ENCODE measurements at places on chromosomes 1 and 21.
A peak's percentile ranks its signal among the peaks of the same experiment; 100 is the strongest.

DNA sequence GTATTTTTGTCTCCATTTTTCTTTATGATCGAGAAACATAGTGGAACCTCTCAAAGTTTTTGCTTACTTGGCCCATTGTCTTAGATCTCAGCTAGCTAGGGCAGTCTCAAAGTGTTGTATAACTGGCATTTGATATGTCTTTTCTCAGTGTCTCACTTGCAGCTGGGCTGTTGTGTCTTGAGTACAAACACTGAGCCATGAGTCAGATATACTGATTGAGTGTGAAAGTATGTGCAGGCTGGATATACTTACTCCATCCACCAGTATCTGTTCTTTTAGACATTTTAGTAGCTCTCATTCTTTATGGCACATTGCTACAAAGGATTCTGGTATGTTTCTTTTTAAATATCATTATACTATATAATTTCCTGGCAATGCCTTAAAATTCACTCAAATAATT is 14.3 kb upstream of the GPR52 start:
- peak; percentile 47 for DNase-seq

DNA sequence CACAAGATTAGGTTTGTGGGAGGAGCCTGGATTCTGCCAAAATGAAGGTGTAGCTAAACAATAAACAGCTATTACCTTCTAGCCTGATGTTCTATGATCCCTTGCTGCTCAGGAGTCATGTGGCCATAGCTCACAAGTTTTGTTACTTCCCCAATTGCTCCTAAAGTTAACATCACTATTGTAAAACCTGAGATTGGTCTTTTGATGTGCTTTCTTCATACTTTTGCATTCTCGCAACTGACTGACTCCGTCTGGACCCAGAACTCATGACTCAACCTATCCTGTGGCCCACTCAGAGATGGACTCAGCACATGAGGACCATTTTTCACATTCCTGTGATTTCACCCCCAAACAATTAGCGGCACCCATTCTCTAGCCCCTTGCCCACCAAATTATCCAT is 69.1 kb downstream of the PTGS2 start:
- DNase-seq: no peak

- no peak for DNase-seq
Observed at GRCh38 chr21:26332867-26333266, 162.3 kb upstream of the APP start.

DNA sequence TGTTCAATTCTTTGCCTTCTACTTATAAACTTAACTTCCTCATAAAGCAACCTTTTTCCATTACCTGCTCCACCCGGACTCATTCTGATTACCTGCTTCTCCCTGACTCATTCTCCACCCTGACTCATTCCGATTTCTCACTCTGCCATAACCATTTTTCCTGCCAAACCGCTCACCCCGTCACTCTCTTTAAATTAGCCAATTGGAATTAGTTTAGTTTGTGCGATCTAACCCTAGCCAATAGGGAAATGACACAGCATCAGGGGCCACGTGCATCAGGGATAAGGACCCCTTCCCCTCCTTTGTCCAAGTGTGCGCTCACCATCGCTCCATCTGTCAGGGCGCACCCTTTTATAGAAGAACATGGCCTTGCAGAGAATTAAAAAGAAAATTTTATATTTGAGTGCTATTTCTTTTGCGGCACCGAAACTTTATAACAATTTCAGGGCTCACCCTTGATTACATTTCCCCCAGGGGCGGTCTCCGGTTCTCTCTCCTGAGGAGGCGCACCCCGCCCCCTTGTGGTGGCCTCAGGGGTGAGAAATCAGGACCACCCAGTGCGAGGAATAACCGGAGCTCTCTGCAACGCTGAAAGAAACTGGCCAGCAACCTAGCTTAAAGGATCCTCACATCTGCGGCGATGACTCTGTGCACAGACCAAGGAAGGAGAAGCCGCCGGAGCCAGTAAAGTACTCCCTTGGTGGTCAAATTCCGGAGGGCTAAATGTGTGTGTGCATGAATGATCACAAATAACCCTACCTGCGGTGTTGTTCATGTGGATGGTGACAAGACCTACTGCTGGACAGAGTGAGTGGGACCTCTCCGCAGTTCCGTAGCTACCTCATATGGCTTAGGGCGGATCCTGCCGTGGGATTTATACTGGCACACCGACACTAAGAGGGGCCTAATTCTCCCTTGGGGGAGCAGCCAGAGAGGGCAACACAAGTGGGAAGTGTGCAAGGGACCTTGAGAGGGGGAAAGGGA is 30.3 kb upstream of the CBR3 start:
- DNase-seq: peak; percentile 22

DNA sequence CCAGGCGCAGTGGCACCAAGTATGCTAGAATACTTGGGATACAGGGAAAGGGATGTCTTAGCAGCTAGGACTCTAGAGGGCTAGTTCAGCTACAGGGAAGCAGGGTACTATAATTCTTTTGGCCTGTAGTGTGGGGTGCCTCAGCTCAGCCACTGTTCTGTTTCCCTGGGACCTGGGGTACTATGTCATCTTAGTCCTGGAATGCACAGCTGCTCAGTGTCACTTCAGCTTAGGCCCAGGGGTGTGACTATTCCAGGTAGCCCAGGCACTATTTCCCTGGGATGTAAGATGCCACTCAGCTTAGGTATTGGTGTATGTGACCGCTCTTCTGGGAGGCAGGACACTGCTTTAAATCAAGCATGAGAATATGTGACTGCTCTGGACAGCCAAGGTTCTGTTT is 34.1 kb downstream of the RGSL1 start:
- no peak for DNase-seq

DNA sequence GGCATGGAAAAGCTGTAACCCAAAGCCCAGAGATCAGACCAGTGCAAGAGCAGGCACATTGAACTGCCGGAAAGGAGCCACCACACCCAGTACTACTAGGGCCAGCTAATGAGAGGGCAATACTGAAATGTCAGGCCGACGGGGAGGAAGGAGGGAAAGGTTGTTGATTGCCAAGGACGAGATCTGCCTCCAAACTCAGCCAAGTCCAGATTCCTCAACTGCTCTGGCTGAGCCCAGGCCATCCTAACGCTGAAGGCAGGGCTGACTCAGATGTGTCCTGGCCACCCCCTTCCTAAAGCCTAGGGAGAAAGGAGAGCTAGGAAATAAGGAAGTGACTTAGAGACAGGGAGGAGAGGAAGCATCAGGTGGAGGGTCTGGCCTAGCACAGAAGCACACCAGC is 42.1 kb upstream of the IPO9 start:
- no peak for DNase-seq

GRCh38 chr1:82152356-82153271 is 351.9 kb downstream of the ADGRL2 start:
- no peak for DNase-seq

DNA sequence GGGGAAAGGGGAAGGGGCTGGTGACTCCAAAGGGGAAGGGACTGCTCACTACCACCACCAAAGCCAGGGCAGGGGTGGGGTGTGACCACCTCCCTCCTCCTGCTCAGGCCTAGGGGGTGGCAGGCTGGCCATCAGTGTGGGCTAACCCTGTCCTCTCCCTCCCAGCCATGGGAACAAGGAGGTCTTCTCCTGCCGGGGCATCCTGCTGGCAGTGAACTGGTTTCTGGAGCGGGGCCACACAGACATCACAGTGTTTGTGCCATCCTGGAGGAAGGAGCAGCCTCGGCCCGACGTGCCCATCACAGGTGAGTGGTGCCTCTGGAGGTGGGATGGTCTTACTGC is 5.7 kb downstream of the ZC3H12A start:
- no peak for DNase-seq

DNA sequence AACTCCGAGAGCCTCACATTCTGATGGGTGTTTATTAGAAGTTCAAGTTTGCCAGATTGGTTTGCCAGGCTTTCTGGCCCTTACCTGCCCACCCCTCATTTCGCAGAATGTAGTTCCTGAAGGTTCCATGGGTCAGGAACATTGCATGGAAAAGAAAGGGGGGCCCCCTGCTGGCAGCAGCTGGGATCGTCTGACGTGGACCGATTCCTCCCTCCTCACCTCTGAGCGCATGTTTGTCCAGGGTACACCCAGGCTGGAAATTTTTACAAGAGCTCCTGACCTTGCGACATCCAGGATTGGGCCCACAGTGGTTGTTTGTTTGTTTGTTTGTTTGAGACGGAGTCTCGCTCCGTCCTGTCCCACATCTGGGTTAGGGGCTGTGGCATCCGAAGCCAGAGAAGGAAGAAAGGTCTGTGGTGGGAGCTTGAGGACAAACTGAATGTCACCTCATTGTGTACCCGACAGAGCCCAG is 126.0 kb upstream of the TMEM51 start:
- DNase-seq: peak; percentile 63

DNA sequence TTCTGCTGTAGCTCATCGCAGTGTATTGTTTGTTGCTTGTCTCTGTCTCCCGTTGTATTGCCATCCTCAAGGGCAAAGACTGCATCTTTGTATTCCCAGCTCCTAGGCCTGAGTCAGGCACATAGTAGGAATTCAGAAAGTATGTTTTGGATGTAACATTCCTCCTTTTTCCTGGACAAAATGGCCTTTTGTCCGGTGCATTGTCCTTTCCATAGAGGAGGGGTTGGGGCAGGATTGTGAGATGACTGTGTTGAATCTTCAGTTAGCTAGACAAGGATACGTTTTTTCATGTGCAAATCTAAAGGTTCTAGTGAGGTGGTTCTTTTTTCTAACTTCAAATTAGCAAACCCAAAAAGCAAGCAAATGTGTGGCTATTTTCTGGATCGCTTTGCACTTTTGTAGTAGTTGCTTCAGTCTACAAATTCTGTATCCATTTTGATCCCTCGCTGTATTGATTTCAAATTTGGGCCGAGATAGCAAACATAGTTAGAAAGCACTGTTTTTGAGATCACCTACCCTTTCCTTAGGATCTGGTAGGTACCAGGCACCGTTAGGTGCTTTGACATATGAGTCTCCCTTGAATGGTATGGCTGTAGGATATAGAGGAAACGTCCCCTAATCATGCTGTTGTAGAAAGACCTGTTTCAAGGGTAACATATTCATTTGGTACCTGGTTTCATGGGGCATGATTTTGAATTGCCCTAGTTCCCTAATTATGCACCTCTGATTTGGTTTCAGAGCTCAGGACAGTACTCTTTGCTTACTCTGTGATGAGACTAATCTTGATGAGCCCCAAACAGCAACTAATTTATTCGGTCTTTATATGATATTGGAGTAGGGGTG is 1.2 kb downstream of the PPP1R8 start:
- peak; percentile 19 for DNase-seq

DNA sequence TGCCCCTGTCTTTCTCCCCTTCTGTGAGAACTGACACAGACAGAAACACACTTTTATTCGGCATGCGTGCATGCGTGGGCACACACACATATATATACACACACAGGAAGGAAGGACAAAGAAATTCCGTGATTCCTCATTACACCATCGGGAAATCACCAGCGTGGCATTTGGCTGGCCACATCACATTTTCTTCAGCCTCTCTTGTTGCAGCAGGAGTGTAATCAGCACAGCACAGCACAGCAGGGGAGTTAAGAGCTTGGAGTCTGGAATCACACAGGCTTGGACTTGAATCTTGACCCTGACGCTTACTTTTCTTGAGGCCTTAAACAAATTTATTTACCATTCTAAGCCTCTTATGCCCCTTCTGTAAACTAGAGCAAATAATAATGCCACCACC is 45.3 kb upstream of the EPHA8 start:
- DNase-seq: no peak

DNA sequence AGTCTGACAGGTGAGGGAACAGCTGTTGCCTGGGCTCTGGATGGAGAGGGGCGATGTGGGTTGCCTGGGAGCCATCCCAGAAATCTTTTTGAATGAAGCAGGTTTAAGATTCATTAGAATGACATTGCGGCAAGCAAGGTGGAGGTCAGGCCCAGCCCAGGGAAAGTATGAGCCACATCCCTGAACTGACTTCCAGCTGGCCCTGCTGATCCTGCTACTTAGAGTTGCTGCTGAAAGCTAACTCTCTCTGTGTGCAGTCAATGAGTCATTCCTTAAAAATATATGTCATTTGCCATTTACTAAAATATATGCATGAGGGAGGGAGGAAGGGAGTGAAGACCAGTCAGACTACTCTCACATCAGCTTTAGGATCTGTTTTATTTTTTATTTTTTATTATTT is 54.3 kb upstream of the RAB3GAP2 start:
- peak; percentile 21 for DNase-seq

GRCh38 chr1:116679091-116679827 is 11.7 kb upstream of the IGSF3 start:
- DNase-seq: no peak
